ENCODE measurements at places on chromosomes 1 and 21.

DNA sequence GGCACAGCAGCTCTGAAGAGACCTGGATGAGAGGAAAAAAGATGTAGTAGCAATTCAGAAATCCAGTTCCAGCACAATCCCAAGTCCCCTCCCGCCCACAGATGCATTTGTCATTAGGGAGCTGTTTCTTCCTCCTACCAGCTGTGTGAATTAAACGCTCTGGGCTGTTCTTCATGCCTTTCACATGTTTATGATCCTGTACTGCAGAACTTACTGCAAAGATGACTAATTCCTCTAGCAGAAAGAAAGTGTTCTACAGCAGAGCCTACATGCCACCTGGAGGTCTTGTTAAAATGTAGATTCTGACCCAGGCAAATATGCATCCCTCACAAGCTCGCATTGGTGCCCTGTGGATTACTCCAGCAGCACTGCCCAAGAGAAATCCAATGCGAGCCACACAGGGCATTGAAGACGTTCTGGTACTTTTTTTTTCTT, 6.5 kb downstream of the ENO1 start:
- DNase-seq = no peak

- no peak for DNase-seq
Observed at GRCh38 chr1:21703318-21703963, 34.3 kb upstream of the RAP1GAP start.

GRCh38 chr1:87878873-87879272, 550.2 kb downstream of the LMO4 start:
- DNase-seq = no peak

DNA sequence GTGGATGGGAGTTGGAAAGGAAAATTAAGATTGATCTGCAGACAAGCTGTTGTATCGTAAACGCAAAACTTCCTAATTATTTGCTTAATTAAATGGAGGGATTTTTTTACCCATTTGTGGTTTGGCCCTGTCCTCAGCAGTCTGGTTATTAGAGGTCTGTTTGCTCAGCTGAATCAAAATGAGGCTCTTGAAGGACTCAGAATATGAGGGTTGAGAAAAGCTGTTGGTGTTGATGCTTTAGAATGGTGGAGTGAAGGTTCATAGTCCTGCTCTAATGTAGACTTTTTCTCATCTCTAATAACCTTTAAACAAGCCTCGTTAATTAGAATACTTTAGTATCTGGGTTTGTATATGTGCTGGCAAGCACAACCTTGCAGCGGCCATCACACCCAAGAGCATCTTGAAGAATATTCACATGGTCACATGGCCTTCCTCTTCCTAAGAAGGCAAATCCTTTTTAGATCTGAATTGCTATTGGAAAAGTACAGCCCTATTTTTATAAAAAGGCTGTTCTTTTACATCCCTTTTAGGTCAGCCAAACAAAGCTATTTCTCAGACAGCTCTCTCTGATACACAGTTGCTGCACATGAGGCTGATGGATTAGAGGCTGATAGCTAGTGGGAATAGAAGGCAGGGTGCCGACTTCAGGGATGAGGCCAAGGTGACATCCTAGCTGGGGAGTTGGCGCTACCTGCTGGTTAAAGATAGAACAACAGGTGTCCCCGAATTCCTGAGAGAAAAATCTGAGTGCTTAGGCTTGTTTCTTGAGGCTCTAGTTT, 53.8 kb downstream of the MACF1 start:
- peak; percentile 82 for DNase-seq

- no peak for DNase-seq
Observed at GRCh38 chr1:211361202-211361601, 34.6 kb downstream of the TRAF5 start.

GRCh38 chr1:15626269-15626950, 9.2 kb downstream of the DDI2 start:
- no peak for DNase-seq

DNA sequence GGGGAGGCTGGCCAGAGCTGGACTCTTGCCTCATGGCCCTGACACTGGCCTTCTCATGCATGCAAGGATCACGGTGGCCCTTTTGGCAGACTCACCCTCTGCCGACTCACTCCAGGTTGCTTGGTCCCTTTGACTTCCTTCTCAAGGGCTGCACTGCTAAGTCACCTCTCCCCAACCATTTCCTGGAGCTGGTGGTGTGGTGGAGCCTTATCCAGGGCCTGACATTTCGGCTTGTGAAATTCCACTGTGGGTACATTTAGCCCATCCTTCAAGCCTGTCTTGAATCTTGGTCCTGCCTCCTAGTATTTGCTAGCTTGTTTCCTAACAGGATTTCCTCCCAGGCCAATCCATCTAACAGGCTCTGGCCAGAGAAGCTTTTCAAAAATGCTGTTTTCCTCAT, 52.6 kb upstream of the JUN start:
- DNase-seq = no peak

DNA sequence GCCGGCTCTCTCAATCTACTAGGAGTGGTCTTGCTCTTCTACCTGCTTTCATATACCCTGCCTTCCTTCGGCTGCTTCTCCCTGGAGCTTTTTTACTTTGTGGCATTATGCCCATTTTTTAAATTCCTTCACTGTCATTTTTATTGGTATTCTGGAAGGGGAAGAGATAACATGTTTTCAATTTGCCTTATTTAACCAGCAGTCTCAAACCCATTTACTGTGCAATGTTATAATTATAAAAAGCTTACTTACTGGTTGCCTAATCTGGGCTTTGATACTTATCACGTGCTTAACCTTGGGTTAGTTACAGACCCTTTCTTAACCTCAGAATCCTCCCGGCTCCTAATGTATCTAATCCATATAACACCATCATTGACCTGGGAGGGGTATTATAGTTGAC, 128.1 kb downstream of the SIPA1L2 start:
- no peak for DNase-seq

GRCh38 chr1:244920911-244921761, 56.8 kb upstream of the HNRNPU start:
- DNase-seq = no peak

- peak; percentile 44 for DNase-seq
Observed at GRCh38 chr1:33470495-33471012, 1.9 kb upstream of the ZSCAN20 start.

- no peak for DNase-seq
Observed at GRCh38 chr1:178120088-178120487, 26.2 kb downstream of the RASAL2 start.

DNA sequence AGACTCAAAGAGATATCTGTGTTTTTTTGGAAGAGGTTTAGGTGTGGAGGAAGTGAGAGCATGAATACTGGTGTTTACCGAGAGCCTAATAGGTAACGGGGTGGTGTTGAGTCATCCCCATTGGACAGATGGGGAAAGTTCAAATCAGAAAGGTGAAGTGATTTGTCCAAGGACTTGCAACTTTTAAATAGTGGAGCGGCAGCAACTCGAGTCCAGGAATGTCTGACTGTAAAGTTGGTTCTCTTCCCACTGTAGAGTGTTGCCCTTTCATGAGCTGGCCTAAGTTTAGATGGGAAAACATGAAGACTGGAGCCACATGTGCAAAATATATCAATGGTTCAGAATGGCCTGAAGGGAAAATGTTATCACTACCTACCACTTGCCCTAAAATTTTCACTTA, 125.7 kb downstream of the LYPLAL1 start:
- no peak for DNase-seq

GRCh38 chr1:68173936-68174737, 58.2 kb downstream of the WLS start:
- peak; percentile 86 for DNase-seq

DNA sequence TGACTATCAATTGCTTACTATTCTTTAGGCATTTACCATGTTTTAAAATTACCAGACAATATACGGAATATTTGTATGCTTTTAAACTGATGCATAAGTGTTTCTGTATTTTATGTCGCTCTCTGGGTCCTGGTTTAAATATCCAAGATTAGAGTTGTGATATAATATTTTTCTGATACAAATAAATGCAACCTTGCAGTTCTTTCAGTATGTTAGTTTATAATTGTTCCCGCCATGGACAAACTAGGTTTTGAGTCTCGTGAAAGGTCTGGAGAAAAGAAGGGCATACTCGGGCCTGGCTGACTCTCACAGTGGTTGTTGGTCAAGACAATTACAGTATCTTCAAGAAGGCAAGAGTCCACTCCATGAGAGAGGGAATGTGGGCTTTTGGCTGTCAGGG, 72.6 kb upstream of the AJAP1 start:
- no peak for DNase-seq

GRCh38 chr1:66446261-66447001, 87.5 kb upstream of the SGIP1 start:
- no peak for DNase-seq

DNA sequence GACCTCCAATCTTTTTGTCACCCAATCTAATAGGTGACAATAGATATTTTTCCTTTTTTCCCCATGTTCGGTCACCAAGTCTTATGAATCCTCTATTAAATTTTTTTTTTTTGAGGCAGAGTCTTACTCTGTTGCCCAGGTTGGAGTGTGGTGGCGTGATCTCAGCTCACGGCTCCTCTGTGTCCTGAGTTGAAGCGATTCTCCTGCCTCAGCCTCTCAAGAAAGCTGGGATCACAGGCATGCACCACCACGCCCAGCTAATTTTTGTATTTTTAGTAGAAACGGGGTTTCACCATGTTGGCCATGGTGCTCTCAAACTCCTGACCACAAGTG, 42.5 kb upstream of the MTF1 start:
- no peak for DNase-seq

GRCh38 chr1:191396622-191397021, 761.6 kb upstream of the RGS18 start:
- DNase-seq = no peak

GRCh38 chr1:116375148-116375886, 2.3 kb downstream of the ATP1A1 start:
- DNase-seq = no peak

- no peak for DNase-seq
Observed at GRCh38 chr1:21830792-21831453, 18.9 kb downstream of the LDLRAD2 start.

- no peak for DNase-seq
Observed at GRCh38 chr21:17911628-17912027, 92.5 kb upstream of the C21orf91 start.

- DNase-seq = no peak
Observed at GRCh38 chr1:39609618-39610331, 29.7 kb downstream of the HEYL start.

DNA sequence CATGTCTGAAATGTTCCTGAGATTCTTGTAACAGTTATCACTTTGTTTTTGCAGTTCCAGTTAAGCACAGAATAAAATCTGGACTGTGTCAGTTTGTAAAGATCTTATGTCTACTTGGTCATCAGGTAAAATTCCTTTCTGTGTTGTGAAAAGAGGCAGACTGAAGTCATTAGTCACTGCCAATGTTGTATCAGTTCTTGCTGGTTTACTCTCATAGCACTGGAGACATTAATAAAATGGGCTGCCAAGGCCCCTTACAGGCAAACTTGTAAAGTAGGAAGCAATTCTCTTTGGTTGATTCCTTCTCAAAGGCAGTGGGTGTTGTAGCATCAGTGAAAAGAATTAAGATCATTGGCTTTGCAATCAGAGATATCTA, 61.4 kb upstream of the ST6GALNAC3 start:
- no peak for DNase-seq

DNA sequence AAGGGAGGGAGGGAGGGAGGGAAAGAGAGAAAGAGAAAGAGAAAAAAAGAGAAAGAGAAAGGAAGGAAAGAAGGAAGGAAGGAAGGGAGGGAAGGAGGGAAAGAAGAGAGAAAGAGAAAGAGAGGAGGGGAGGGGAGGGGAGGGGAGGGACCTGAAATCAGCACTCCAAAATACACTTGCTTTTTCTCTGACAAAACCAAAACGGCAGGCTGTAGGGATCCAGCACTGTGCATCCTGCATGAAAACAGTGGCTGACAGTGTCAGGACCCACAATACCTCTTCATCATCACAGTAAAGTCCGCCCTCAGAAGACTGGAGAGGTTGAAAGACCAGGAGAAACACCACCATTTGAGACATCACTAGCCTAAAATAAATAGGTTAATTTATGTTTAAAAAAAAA, 156.0 kb upstream of the SOD1 start:
- no peak for DNase-seq

DNA sequence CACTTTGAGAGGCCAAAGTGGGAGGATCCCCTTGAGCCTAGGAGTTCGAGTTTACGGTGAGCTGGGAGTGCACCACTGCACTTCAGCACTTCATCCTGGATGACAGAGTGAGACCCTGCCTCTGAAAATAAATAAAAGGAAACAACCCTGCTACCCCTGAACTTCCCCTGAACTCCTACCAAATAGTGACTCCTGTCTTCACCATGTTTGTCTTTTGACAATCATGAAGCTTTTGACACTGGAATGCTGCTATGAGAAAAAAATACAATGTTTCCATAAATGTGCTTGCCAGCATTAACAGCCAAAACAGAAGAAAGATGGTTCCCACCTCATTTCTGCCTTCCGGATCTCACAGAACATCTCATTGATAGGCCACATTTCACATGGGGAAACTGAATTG, 10.4 kb downstream of the ZBTB8A start:
- DNase-seq = no peak

DNA sequence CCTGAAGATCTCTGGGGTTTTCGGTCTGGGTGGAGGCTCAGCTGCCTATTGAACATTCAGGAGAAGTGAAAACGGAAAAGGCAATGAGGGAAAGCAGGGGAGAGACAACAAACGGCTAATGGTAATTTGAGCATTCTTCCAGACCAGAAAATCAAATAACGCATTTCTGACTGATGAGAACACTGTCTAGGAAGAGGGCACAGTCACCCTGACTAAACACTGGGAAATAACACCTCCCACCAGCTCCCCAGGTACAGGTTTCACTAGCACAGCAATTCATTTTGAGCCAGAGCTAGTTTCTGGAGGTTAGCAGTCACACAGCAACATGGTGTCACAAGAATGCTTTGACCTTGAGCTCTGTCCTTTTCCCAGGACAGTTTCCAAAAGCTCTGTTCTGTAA, 21.1 kb downstream of the NCF2 start:
- DNase-seq = no peak

GRCh38 chr21:46091118-46091517, 6.8 kb upstream of the COL6A2 start:
- DNase-seq = no peak

DNA sequence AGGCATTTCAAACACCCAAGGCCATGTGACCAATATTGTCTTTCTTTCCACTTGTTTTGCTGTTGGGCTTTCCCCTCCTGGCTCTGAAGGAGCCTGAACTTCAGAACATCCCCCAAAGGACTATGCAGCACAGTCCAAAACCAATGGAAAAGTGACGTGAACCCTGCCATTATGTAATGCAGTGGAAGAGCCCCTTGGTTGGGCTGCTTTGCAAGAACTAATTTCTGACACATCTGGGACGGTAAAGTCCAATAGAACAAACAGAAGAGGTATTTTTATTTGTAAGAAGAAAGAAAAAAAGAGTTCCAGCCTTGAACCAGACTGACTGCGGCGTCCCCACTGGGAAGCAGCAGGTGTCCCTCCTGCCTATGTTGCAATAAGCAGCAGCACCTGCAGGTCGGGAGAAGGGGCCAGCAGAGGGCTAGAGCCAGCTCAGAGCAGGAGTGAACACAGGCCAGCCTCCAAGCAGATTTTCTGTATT, 116.7 kb downstream of the CDC7 start:
- no peak for DNase-seq

- DNase-seq = no peak
Observed at GRCh38 chr1:226397011-226397926, 10.6 kb downstream of the PARP1 start.

- DNase-seq = no peak
Observed at GRCh38 chr21:14493731-14494130, 52.4 kb downstream of the SAMSN1 start.

GRCh38 chr1:117036018-117036461, 24.1 kb upstream of the TTF2 start:
- no peak for DNase-seq

All from ascending aorta (tissue), 2 donors.